NCI-H1436 treated with DMSO at 0.1 percent for 48 hours (cell line): ENCODE measurements at places on chromosomes 3 and 15.

- no peak for DNase-seq
Measured at GRCh38 chr15:99574502-99574901, 8.7 kb downstream of the MEF2A start.

- no peak for DNase-seq
Measured at GRCh38 chr15:41429003-41429890, 12.4 kb downstream of the RTF1 start.

GRCh38 chr15:74400915-74401757, 32.6 kb downstream of the SEMA7A start:
- no peak for DNase-seq

DNA sequence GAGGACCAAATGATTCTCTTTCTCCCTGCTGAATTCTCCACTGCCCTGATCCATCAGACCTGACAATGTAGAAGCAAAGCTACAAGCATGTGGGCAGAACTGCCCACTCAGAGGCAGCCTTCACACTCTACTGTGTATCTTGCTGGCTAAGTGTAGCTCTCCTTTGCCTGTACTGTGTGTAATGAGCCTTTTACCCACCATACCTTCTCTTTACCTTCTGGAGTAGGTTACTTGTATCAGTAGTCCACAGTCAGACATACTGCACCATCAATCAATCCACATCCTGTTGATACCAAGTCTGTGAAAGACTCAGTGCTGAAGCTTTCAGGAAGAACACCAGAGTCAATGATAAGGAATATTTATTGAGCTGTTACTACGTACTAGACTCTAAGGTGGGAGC, 440.7 kb upstream of the ARHGEF26 start:
- no peak for DNase-seq

- DNase-seq, result no peak
Measured at GRCh38 chr15:49037546-49037940, 8.7 kb downstream of the SECISBP2L start.

DNA sequence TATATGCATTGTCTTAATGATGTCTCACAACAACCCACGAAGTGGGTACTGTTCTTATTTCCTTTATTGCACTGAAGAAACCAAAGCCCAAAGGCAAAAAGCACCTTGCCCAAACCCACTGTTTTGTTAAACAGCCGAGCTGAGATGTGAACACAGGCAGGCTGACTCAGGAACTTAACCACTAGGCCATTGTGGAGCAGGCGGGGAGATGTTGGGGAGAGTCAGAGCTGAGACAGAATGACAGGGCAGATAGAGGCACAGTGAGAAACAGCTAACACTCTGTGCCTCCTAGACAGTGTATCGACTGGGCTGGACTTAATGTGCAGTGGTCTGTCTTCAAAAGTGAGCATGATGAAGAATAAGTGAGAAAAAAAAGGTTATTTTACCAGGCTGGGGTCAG, 56.5 kb downstream of the RPLP1 start:
- no peak for DNase-seq

DNA sequence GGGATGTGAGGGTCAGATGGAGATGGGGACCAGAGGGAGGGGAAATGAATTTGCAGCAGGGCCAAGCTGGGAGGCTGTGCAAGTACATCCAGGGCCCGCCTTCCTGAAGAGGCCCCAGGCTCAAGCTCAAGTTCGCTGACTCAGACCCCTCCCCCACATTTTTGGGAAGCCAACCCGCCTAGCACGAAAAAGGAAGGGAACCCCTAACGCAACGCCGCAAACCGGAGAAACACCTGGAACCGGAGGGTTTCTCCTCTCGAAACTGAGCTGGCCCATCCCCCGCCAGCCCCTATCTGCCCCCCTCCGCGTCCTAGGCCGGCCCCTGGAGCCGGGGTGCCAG, 624 bp downstream of the AP3B2 start:
- no peak for DNase-seq

- no peak for DNase-seq
Measured at GRCh38 chr3:128353361-128353965, 113.2 kb downstream of the DNAJB8 start.

DNA sequence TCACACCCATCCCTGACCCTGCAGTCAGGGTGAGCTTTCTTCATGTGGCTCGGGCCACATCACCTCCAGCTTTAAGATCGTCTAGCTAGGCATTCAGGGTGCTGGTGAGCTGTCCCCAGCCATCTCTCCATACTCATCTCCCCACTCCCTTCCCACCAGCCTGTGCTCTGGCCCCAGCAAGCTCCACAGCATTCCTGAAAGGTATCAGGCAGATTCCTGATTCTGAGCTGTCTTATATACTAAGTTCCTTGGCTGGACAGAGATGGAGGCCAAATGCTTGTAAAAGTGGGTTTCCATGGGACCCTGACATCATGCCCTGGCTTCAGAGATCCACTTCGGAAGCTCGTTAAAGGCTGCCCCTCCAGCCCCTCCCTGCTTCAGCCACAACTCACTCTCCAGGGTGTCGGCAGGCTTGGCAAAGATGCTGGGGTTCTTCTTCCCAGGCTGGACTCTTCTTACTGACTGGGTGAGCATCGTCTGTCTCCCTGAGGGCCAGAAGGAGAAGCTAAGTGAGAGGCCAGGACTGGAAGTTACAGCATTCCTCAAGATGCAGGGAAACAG, 3.9 kb downstream of the CILP start:
- no peak for DNase-seq

DNA sequence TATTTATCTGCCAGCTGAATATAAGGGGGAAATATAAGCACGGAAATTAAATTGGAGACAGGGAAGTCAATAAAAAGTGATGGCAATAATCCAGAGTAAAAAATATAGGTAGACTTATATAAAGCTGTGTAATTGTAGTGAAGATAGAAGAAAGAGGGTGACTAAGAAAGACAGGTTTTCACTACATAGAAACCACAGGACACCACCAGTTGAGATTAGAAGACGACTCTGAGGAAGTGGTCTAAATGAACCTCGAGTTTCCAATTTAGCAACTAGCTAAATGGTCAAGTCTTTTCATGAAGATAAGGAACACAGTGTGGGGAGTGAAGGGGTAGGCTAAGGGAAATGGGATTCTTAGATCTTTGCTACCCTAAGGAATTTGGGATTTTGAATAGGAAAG, 188.8 kb upstream of the ARL6 start:
- DNase-seq, result no peak

- DNase-seq, result no peak
Measured at GRCh38 chr15:61654002-61654740, 406.1 kb downstream of the VPS13C start.

- DNase-seq, result no peak
Measured at GRCh38 chr3:149472030-149472797, 2.3 kb upstream of the TM4SF4 start.
